ENCODE measurements at places on chromosomes 2 and 18.
A peak's percentile ranks its signal among the peaks of the same experiment; 100 is the strongest.

DNA sequence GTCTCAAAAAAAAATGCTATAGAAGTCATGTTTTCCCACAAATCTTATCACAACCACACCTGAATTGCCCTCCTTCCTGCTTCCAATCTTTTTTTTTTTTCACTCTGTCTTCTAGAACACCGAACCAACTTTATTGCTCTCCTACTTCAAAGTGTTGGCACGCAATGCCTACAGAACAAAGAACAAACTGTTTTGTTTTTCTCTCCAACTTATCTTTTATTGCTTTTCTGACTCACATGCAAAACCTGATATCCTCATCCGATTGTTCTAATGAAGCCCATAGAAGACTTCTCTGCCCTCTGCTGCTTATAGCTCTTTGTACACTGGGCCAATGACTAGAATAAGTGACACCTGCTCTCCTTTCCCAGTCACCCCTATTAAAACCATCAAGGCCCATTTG, 602.8 kb downstream of the EPHA4 start:
- DNase-seq: no peak

DNA sequence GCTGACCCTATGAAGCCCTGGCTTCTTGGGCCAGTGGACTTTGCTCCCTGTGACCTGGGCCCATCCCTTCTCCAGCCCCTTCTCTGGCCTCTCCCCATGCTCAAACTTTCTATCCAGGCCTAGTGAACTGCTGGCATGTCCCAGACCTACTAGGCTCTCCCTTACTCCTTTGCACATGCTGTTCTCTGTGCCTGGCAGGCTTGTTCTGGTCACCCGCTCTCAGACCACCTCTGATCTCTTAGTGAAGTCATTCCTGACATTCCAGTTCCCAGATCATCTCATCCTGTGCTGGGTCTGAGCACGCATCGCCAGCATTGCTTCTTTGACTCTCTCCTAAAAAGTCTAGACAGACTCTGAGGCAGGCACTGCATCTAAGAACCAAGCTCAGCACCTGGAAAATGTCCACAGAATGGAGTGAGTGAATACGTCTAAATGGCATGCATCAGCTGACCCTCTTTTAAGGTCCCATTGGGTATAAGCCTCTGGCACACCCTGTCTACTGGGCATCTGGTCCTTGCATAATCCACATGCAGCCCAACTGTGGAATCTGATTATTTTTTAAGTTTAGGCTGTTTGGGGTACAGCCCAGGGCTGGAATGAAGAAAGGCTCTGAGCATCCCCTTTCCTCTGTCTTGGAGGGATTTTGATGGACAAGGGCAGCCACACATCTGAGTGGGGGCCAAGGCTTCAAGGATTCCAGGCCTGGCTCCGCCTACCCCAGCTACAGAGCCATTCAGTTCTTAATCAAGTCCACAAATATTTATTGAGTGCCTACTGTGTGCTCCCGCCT, 130.6 kb upstream of the HAAO start:
- no peak for DNase-seq

- no peak for DNase-seq
These were observed 78.4 kb upstream of the MC2R start for GRCh38 chr18:13993730-13994129.

DNA sequence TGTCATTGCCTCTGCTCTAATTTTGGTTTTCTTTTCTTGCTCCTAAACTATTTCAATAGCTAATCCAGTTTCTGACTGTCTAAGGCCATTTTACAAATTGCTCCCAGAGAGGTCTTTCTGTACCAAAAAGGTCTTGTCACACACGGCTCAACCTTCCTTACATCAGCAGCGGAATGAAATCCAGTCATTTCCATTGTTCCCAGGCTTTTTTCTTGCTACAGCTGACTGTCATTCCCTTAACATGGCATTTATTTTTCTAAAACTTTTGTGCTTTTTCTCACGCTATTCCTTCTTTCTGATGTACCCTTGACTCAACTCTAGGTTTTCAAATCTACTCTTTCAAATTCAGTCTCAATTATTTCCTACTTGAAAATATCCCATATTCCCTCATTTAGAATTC, 24.3 kb downstream of the FAM171B start:
- DNase-seq: no peak

DNA sequence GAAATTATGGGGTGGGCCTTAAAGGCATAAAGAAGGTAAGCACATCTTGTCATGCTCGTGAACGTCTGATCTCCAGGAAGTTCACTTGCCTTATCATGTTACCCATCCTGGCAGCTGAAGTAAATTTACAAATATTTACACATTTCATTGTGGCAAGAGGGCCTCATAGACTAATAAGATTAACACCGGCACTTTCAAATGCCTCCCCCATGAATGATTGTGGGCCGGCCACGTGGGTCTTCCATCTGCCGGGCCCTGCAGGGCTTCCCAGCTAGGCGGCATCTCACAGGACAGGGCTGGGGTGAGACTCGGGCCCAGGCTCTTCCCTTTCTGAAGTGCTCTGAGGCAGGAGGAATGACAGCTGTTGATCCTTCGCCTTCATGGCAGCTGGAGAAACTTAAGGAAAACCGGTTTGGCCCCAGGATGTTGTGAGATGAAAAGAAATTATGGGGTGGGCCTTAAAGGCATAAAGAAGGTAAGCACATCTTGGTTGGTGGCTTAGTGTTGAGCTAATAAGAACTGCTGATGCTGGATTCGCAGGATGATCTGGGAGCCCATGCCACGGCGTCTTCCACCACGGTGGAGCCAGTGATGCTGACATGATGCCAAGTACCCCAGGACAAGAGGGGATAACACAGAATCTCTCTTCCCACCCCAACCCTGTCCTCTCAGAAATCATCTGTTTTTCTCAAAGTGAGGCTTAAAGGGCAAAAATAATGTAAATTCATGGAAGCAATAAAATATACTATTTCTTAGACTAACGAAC, 176.3 kb downstream of the SEPTIN10 start:
- DNase-seq: no peak

DNA sequence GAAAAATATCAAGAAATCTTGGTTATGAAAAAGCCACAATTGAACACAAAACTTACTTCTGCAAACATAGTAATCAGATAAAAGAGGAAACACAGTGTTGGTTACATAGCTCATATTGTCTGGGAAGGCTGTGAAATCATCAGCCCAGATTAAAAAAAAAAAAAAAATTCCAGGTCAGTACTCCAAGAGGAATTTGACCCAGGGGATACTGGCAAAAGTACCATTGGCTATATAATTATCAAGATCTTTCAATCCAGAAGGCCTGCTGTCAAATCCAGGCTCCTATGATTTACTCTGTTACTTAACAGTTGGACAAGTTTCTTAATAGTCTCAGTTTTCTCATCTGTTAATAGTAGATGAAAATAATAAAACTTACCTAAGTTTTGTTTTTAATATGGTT, 12.9 kb upstream of the IKZF2 start:
- no peak for DNase-seq

- no peak for DNase-seq
These were observed 929.2 kb downstream of the SLC4A3 start for GRCh38 chr2:220556658-220557057.

DNA sequence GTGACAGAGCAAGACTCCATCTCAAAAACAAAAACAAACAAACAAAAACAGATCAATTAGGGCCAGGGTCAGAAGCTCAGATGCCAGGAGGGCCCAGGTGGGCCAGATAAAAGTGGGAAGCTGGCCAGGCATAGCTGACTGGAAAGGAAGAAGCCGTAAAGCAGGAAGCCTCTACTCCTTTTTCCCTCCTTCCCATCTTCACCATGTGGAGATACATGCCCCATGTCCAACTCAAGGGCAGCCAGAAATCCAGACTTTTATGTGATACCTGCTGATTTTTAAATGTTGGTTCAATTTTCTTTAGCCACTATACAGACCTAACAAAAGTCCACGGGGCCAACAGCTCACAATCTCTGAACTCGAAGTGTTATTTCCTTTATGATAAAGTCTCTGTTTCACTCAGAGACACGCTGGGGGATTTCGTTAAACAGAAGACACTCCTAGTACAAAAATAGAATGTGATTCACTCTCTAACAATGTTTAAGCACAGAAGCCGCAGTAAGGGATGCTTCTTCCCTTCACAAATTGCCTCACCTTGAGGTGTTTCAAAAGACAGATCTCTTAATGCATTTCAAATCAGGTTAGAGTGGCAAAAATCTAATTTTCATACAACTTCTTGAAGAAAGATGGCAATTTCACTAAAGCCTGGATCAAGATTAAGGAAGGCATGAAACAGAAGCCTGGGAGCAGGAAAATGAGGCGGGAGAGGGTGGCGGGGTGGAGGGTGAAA, 14.0 kb downstream of the TMEM247 start:
- DNase-seq: no peak

DNA sequence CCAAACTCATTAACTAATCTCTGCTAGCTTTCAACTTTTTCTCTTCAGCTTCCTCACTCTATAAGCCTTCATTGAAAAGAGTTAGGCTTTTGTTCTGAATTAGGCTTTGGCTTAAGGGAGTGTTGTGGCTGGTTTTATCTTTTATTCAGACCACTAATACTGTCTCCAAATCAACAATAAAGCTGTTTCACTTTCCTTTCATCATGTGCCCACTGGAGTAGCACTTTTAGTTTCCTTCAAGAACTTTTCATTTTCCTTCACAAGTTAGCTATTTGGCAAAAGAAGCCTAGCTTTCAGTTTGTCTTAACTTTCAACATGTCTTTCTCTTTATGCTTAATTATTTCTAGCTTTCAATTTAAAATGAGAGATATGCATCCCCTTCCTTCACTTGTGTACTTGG, 271.7 kb upstream of the FSIP2 start:
- DNase-seq: no peak

- DNase-seq: no peak
These were observed 21.0 kb downstream of the PAX8 start for GRCh38 chr2:113257516-113258264.

- no peak for DNase-seq
These were observed 129.9 kb downstream of the SOCS6 start for GRCh38 chr18:70418546-70419311.

DNA sequence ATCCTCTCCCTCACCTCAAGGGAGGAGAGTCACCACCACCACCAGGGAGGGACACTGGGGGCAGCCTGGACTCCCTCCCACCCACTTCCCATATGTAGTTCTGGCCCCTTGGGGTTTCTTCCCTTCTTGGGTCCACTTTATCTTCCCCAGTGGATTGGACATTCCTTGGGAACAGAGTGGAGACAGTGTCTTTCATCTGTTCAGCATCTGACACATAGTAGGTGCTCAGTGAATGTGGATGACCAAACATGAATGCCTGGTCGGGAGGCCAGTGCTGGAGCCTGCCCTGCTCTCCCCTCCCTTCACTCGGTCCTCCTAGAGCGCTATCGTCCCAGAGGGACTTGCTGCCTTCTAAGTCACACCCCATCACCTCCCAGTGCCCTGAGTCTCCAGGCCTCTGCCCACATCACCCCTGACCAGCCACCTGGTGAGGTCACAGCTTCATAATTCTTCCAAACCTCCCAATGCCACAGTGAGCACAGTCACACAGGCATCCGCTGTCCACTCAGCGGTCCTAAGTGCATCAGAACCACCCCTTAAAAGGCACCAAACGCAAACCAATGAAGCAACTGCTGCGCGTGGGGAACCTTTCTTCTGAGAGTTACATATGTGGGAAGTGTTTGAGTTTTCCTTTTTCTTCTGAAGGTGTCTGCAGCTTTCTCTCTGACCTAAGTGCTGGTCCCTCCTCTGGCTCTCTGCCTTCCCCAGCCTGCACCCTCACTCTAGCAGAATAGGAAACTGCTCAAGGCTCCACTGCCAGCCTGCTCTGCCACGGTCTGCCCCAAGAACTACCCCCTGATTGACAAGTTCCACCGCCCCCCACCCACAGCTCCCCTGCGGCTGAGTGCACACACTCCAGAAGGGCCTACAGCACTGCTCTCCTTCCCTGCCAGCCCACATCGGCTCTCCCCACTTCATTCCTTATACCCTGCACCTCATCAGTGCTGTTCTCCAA, 7.2 kb upstream of the SFXN5 start:
- DNase-seq: no peak

DNA sequence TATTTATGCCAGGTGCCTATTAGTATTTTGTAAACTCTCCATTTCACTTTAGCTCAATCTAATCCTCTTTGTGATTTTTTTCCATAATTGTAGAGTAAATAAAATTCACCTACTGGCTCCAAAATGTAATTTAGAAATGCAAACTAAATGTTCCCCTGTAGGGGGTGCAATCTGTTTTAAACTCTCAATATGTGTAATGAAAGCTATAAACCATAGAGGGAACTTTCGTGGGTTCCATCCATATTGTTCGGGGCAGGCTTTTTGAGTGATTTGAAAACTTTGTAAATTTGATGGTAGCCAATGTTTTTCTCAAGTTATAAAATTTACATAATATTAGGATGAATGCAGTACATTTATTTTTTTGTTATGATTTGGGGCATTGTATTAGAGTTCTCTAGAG, 49.4 kb downstream of the TSPYL6 start:
- peak; percentile 10 for DNase-seq

- DNase-seq: no peak
These were observed 5.4 kb upstream of the SALL3 start for GRCh38 chr18:78974115-78974761.

DNA sequence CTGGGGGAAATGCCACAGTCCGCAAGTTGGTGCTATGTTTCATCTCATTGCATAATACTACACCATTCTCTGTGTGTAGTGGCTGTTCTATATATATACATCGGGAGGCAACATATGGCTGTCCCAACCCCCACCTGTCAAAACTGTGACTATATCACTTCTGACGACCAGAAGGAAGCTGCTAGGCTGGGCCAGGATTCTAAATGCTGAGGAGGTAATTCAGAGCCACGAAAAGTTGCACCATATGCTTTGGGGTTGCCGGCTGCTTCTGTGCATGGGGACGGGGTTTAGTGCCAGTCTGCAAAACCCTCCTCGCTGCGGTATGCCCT, 117.3 kb downstream of the MSH2 start:
- DNase-seq: no peak

DNA sequence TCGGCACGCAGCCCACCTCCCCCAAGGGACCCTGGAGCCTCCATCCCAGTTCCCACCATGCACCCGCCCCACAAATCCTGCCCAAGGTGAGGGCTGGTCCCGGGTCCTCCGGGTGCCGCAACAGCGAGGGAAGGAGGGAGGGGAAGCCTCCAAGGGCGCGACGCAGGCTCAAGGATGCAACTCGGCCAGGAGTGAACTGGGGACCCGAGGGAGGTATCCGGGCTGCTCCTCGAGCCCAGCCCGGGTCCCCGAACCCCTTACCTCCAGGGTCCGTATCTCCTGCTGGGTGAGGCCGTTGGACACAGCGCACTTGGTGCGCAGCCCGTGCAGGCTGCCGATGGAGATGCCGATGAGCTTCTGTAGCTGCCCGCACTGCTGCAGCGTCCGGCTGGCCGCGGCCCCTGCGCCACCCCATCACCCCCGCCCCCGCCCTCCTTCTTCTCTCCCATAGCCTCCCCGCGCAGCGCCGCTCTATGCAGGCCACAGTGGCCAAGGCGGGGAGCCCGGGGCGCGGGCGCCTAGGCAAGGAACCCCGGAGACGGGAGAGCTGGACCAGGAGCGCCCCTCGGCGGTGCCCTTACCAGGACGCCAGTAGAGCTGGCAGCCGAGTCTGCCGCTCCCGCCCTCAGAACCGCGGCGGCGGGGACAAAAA, 124.1 kb downstream of the ANKRD30BL start:
- no peak for DNase-seq

- no peak for DNase-seq
These were observed 265.5 kb downstream of the EIPR1 start for GRCh38 chr2:3112131-3112530.
